GDM1 (cell line): ENCODE measurements at places on chromosomes 13 and 19.
A peak's percentile ranks its signal among the peaks of the same experiment; 100 is the strongest.

DNA sequence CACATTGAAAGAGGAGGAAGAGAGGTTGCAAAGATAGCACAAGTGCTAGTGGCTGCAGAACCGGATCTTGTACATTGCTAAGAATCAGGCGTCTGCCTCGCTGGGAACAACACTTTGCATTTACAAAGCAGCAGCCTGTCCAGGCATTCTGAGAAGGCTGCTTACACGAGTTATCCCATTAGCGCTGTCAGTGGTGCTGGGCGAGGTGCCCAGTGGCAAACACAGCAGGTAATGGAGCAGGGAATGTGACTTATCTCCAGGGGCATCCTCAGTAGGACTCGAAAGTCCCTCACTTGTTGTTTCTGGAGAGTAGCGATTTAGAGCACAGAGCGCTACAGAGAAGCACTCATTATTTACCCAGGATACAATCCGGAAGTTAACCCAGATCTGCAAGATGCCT is 209.6 kb downstream of the OLFM4 start:
- no peak for DNase-seq

DNA sequence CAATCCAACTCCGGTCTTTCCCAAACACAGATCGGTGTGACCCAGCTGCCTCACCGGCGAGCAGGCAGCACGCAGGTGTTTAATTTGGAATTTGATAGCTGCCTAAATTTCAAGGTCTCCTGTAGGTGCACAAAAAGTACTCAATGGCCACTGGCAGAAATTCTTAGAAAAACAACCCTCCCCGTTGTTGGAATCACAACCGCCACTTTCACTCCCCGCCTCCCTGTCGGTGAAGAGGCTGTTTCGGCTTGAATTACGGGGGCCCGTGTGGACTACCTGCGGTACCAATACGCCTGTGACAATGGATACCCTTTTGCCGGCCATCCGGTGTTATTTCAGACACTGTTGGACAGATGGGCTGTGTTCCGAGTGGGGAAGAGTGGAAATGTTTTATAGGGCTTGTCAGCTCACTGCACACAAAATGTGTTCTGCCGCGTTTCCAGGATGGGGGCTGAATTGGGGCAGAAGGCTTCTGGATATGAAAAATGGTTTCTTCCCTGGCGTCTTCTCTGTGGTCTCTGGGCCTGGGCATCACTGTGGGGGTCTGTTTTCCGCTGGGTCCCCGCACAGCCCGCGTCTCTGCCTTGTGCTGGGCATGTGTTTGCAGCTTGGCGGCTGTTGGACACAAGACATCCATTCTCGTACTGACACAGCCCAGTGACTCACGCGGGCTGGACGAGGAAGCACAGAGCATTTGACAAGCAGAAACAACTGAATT is 45.4 kb downstream of the ZIC5 start:
- DNase-seq = no peak

GRCh38 chr19:19997656-19998268 is 41.5 kb downstream of the ZNF682 start:
- no peak for DNase-seq

- peak; percentile 73 for DNase-seq
Observed at GRCh38 chr19:2289714-2290435, 7.9 kb upstream of the PEAK3 start.

DNA sequence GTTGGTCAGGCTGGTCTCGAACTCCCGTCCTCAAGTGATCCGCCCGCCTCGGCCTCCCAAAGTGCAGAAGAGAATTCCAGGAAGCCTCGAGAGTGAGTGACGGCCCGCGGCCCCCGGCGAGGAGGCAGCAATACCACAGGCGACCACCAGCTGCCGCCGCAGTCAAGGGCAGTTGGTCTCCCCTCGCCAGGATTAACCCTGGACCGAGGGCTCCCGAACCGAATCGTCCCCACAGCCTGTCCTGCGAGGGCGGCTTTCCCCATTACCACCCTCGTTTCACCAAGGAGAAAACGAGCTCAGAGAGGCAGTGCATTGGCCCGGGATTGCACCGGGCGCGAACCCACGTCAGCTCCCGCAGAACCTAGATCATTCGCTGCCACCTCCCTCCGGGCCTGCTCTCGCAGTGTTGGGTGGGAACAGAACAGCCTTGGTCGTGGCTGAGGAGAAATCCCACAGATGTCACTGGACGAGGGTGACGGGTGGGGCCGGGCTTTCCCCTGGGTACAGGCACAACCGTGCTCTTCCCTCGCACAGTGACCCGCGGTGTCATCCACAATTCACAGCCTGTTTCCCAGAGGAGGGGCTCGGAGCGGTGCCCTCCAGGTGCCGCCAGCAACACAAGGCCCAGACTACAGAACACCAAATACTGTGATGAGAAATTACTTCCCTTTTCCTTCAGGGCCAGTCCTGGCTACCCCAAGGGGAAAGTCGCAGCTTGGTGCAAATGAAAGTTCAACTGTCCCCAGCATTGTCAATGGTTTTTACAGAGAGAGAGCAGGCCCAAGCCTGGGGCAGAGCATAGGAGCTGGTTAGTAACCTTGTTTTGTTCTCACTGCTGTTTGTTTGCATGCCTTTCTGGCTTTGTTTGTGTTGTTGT is 24.8 kb downstream of the C2CD4C start:
- DNase-seq = no peak

DNA sequence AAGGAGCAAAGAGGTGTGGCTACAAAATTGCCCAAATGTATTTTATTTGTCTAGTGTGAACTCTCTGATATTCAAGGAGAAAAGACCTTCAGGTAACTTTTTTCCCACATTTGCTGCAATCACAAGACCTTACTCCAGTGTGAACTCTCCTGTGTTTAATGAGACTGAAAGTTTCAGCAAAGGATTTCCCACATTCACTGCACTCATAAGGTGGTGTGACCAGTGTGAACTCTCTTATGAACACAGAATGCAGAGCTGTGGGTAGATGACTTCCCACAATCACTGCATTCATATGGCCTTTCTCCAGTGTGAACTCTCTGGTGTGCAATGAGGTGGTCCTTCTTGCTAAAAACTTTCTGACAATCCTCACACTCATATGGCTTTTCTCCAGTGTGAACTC is 16.4 kb downstream of the ZNF814 start:
- no peak for DNase-seq

GRCh38 chr13:114145256-114145655 is 12.8 kb upstream of the RASA3 start:
- no peak for DNase-seq

GRCh38 chr19:58279042-58279924 is 528 bp downstream of the ZNF8 start:
- no peak for DNase-seq
